ENCODE measurements at places on chromosomes 1 and 21.

DNA sequence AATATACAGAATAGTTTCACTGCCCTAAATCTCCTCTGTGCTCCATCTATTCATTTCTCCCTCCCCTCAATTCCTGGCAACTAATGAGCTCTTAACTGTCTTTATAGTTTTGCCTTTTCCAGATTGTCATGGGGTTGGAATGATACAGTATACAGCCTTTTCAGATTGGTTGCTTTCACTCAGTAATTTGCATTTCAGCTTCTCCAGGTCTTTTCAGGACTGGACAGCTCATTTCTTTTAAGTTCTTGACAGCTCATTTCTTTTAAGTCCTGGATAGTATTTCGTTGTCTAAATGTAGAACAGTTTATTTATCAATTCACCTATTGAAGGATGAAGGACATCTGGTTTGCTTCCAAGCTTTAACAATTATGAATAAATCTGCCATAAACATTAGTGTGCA is 22.6 kb downstream of the KRTAP21-3 start:
- DNase-seq, result no peak

GRCh38 chr1:158248771-158249170 is 5.5 kb upstream of the CD1A start:
- no peak for DNase-seq

- no peak for DNase-seq
Measured at GRCh38 chr1:220928725-220929300, 49.6 kb downstream of the HLX start.

- peak; percentile 51 for DNase-seq
Measured at GRCh38 chr1:39158327-39159086, 46.0 kb upstream of the MACF1 start.

- DNase-seq, result no peak
Measured at GRCh38 chr1:50992532-50993318, 22.7 kb downstream of the CDKN2C start.

GRCh38 chr1:3067671-3068563 is 1.1 kb upstream of the PRDM16 start:
- no peak for DNase-seq

DNA sequence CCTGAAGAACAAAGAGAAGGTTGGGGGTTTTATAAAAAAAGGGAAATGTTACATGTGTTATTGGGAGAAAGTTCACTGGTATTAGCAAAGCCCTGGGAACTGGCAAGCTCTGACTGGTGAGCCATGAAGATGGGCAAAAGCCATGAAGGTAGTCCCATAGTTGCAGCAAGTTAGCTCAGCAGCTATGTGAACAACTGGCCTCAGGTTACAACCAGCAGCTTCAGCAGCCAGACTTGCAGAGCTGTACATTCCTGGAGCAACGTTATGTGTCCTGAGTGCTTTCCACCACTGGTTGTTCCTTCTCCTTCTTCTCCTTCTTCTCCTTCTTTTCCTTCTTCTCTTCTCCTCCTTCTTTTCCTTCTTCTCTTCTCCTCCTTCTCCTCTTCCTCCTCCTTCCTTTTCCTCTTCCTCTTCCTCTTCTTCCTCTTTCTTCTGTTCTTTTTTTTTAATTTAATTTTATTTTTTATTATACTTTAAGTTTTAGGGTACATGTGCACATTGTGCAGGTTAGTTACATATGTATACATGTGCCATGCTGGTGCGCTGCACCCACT is 56.1 kb upstream of the TLR5 start:
- no peak for DNase-seq

- no peak for DNase-seq
Measured at GRCh38 chr21:37873655-37874054, 42.6 kb downstream of the KCNJ6 start.

GRCh38 chr21:45304945-45305344 is 17.2 kb upstream of the POFUT2 start:
- DNase-seq, result no peak

DNA sequence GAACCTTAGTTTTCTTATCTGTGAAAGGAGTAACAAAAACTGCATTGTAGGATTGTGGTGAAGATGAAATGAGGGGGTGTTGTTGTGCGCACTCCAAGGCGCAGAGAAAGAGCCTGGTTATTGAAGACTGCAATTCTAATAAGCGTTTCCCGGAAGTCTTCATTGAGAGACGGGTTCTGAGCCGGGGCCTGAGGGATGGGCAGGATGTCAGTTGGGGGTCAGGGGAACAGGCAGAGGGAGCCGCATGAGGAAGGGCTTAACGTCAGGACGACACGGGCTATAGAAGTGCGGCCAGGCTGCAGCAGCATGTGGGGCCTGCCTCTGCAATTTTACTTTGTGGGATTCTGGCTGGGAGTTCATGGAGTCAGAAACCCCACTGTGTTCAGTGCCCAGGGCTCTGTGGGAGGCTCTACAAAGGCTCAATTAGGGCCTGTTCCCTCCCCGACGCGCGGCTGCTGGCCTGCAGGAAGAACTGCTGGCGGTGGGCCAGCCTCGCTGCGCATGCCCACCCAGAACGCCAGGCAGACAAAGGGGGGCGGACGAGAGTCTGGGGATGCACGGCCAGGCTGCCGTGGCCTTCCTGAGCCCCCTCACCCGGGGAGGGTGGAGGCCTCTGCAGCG is 20.7 kb downstream of the TRIM62 start:
- DNase-seq, result peak; percentile 79

DNA sequence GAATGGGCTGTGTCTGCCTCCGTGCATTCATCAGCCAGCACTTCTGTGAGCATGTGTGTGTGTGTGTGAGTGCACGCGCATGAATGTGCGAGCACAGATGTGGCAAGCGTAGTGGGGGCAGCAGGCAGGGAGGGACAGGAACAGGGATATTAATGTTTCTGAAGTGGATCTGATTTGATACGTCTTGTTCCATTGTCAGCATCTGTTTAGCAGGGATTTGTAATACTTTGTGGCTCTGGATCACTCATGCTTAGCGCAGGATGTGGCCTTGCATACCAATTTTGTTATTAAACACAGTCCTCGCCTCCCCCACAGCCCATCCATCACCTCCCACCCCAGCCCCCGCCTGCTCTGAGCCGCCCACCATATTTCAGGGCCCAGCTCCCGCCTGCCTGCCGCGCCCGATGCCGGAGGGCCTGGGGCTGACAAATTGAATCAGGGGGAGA is 52.4 kb downstream of the TMEM53 start:
- no peak for DNase-seq

DNA sequence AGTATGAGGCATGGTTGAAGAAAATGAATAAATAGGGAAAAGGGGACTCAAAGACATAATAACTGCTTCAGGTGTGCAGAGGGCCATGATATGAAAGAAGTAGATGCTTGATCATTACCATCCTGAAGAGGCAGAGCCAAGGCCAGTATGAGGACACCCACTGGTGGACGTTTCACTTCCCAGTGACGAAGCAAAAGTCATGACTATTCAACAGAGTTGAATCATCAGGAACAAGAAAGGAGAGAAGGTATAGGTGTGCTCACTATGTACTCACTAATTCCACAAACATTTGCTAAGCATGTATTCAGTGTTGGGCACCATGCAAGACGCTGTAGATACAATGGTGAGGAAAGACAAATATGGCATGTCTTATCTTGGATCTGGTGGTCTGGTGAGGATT is 319.2 kb upstream of the RUNX1 start:
- DNase-seq, result no peak

- DNase-seq, result peak; percentile 16
Measured at GRCh38 chr1:220775240-220775853, 11.4 kb upstream of the MTARC1 start.

- DNase-seq, result peak; percentile 90
Measured at GRCh38 chr1:31216016-31216415, 23.7 kb downstream of the NKAIN1 start.

DNA sequence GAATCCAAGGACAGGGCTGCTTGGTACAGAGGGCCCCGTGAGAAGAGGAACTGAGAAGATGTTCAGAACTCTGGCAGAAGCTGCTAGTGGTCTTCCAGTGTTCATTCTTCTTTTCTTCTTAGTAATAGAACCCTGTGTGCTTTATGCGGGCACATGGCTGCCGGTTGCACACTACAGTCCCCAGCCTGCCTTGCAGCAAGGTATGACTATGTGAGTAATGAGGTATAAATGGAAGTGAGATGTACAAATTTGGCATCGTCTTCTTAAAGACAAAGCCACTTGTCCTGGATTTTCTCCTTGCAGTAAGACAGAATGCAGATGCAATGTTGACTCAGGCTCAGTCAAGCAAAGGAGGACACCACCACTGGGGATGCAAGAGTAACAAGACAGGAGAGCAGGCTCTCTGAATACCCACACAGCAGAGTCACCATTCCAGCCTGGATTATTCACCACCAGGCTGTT is 15.0 kb upstream of the ATP1B1 start:
- no peak for DNase-seq

- no peak for DNase-seq
Measured at GRCh38 chr1:108811611-108812010, 45.3 kb downstream of the AKNAD1 start.
